ENCODE measurements at places on chromosomes 1 and 21.

- no peak for DNase-seq
Measured at GRCh38 chr1:23651069-23651808, 40.4 kb upstream of the RPL11 start.

DNA sequence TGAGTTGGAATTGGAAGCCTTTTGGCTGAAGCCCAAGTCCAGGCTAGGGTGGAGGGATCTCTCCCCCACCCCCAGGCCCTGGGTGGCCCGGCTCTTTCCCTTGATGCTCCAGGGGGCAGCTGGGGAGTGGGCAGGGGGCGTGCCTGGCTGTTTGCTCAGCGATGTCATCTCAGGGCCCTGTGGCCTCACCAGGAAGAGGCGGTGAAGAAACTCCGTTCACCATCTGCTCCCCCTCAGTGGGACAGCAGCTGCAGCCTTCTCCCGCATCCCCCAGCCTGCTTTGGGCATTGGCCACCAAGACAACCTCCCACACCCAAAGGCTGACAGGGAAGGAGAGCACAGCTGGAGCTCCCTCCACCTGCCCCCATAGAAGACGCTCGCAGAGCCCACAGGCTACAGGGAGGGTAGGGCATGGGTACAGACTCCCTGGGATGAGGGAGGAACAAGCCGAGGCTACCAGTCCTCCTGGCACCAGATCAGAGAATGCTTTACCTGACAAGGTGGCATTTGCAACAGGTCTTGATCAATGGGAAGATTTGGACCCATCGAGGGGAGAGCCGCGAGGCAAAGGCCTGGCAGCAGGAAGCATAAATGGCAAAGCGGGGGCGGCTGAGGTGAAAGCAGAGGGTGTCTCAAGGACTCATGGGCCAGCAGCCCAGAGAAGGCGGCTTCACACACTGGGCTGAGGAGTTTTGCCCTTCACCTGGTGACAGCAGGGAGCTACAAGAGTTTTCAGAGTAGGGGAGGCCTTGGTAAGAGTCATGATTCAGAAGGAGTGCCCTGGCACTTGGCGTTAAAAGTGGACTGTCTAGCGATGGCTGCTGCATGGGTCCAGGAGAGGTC, 6.5 kb upstream of the GUCA2A start:
- DNase-seq: no peak

DNA sequence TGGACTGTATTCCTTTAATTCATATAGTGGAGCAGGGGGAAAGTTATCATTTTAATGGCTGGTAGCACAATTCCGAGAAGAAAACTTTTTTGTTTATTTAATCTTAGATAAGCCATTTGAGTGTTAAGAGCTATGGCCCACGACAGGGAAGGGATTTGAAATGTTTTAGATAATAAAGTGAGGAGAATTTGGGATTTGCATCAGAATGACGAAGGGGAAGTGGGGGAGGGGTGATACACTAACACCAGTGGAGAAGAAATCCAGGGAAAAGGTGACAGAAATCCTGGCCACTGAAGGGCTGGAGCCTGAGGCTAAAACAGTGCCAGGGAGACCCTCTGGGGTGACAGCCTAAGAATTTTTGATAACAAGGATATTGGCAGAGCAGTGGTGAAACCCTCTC, 21.0 kb downstream of the LEPR start:
- no peak for DNase-seq

GRCh38 chr1:160261556-160261892, 825 bp downstream of the DCAF8 start:
- peak; percentile 60 for DNase-seq

DNA sequence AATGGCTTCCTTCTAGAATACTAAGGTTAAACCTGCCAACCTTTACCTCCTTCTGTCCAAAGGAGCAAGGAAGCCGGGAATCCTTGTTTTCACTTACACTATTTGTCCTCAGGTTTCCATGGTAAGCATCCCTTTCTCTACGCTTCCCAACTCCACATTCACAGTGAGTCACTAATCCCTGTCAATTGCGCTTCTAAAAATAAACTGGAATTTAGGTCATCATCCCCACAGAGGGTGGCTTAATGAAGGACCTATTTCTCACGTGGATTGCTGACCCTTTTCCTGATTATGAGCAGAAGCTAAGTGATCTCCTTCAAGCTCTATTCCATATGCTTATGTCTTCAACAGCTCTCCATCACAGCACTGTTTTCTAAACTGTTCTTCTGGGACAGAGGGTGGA, 39.9 kb upstream of the ABCA4 start:
- no peak for DNase-seq

Data from LoVo (cell line).